Omental fat pad (tissue), 4 donors: ENCODE measurements at places on chromosomes 1 and 21. TPM values are rescaled to one million over a fixed set of nuclear protein-coding genes. Genes with fewer than 3 reads are reported as not detected.

The PRAMEF18 gene
- total RNA-seq, result not detected

DNA sequence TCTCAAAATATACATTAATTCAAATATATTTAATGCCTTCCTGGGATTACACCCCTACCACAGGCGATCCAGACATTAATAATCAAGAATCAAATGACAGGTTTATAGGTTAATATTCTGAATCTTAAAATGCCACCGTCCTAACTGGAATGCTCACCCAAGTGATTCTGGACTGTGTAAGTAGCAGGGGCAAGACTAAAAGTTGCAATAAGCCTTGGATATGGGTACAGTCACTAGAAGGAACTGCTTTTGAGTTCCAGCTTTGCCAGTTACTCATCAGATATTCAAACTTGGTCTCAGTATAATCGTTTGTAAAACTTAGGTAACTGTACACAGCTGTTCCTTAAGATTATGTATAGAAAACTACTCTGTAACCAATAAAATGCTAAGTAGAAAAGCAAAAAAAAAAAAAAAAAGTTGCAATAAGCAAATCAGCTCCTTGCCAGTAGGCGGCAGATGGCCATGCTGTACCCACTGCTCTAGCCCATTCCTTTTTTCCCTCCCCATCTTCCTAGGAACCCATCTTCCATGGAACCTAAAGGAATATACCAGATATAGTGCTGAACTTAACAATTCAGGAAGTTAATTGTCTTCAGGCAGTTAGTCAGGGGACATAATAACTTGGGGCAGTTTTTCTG lies 10.5 kb downstream of the RO60 start:
- DNase-seq, result no peak

- DNase-seq, result no peak
Measured at GRCh38 chr1:48048064-48048463, 50.9 kb upstream of the TRABD2B start.

DNA sequence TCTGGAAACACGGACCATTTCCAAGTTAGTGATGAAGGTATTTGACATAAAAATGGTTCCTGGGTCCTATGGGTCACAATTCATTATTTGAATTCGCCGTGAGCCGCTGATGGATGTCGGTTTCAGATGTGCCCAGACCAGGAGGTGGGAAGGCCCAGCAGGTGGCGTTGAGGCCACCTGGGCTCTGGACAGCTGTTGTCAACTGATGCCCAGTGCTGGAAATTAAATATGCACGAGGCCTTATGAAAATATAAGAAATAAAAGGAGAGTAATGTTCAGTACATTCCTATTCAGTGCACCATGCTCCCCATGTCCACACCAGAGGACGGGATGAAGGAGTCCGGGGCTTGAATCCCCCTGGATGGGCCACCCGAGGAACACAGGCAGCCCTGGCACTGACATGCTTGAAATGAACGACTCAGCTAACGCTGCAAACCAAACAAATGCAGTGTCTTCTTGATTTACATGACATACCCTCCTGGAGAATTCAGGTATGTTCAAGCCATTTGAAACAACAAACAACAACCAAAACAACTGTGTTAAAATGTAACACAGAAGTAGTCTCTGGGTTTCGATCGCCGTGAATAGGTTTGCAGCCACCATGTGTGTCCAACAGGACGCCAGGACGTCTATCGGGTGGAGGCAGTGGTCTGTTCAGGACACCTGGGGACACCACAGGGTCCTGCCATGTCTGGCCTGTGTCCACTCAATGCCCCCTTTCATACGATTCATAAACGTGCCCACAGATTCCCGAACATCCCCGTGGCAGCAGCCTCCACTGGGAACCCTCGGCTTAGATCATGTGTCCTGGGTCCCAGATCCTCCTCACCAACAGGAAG lies 6.1 kb downstream of the TFF3 start:
- DNase-seq, result no peak

- no peak for DNase-seq
Measured at GRCh38 chr21:38503583-38503982, 5.3 kb upstream of the ERG start.

- DNase-seq, result no peak
Measured at GRCh38 chr21:31530897-31531705, 128.4 kb upstream of the SOD1 start.
